ENCODE measurements at places on chromosomes 3 and 15.

DNA sequence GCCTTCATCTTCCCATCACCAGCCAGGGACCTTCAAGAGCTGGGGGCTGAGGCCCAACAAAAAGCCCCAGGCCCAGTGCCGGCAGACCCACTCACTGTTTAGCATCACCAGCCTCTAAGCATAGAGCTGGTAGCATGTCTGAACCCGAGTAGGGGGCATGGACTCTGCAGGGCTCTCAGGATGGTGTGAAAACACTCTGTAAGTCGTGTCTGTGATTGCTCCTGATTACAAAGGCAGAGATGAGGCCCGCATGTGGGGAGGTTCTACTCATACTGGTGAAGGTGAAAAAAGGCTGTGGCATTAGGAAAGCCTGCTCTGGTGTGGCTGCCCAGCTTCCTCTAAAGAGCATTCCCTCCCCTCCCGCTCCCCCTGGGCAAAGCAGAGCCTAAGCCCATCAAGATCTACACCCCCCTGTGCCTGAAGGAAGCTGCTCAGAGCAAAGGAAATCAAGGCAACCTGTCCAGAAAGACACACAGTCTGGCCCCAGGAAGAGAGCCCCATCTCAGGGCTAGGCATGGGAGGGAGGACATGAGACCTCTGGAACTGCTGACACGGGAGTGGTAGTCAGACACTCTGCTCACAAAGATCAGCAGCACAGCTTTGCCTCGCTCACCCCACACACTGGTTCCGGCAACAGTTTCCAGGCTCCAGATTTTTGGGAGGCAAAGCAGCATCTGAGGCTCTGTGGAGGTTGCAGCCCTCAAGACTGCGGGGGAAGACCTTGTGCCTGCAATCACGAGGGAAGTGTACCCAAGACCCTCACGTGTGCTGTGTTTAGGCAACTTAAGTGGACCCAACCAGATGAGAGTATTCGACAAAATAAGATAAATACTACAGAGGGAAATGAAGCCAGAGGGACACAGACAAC, 36.7 kb downstream of the CCDC12 start:
- DNase-seq = no peak

DNA sequence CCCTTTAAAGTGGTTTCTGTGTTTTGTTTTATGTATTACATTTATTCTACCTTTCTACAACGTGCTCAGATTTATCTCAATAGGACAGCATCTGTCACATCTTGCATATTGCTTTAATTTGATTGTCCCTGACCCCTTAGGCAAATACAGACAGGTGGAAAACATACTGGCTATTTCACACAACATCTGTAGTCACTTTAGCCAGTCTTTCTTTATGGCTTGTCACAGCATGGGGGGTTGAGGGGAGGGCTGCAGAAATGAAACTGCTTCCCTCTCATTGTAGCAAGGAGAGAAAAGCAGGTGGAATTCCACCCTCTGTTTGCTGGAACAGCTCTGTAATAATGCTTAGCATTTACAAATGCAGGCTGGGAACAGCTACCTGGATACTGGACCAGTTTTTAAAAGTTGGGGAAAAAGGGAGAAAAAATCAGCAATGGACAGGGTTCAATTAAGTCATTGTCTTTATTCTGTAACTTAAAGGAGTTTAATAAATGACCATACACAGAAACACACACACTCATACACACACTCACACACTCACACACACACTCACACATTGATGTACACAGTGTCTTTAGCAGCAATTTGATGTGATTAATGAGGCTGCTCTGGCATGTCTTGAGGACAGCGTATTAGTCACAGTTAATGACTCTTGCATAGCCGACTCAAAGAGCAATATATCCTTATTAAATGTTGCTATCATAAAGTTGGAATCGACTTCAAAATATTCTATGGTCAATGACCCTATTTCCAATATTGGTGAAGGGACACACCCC, 283.7 kb upstream of the GBE1 start:
- no peak for DNase-seq

- DNase-seq = no peak
These were observed 3.0 kb upstream of the PLCH1 start for GRCh38 chr3:155747946-155748290.

DNA sequence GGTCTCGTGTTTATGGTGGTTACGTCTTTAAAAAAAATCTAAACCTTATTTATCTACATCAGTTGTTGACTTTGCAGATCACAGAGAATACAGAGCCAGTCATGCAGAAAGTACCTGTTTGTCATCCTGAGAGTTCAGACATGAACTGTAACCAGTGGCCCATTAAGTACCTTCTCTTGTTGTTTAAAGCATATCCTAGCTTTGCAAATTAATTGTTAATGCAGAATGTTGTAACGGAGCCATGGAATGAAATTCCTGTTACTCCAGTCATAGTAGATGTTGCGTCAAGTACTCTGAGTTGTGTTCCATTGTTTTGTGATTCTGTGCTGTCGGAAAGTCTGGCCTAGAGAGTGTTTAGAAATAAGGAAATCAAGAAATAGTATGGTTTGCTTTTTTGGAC, 205.2 kb downstream of the RBMS3 start:
- no peak for DNase-seq

GRCh38 chr3:13113346-13114330, 40.4 kb upstream of the IQSEC1 start:
- no peak for DNase-seq
